ENCODE measurements at places on chromosomes 4 and X.
A peak's percentile ranks its signal among the peaks of the same experiment; 100 is the strongest.

DNA sequence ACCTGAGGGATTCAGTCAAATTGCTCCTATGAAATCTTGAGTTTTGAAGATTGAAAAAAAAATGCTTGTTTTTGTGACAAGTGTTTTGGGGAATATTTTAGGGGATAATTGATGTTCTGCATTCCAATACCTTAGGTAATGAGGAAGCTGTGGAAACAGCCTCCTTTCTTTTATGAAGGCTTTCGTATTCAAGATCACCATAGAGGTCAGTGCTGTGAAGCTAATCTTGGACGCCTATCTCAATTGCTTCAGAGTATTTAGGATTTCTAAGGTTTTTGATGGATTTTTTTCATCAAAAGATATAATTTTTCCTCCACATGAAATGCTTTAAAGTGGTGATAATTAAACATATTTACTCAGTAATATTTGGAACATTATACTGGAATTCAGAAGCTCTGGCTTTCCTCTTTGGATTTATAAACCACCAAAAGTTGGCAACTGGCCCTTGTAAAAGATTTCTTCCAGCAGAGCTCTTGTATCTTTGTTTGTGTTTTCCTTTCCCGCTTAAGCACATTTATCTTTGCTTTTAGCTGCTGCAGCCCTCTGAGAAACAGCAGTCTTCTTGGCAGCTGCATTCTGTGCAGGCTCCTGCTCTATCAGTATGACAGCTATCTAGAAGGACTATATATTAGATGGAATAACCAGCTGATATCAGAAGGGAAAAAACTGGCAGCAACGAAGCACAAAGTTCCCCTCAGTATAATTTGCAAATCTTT is 63.7 kb downstream of the HMGB2 start:
- DNase-seq: peak; percentile 31

GRCh38 chrX:129679901-129680300 is 25.1 kb upstream of the APLN start:
- no peak for DNase-seq

DNA sequence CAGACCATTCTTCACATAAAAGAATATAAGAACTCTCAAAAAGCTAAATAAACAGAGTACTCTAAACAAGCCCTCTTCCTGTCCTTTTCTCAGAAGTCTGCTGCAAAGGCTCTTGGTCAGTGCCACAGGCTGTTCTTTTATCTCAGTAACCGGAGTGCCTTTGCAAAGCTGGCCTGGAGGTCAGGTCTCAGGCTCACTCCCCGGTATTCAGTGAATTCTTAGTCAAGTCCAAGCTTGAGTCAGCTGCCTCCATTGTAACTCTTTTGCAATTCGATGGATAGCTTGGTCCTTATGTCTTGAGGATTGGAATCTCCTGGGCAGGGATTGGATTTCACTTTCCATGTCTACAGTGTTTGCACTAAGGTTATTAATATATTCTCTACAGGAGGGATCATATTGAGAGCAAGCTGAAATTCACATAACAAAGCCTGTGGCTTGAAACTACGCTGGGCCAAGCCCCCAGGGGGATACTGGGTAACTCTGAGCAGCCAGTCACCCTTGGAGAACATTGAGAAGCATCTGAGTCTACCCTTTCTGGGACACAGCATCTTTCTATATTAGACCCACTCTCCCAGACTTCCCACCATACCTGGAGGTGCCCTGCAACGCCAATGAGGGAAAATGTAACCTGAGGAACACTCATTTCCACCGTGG is 10.0 kb upstream of the HS6ST2 start:
- DNase-seq: no peak

GRCh38 chrX:34332334-34332733 is 200.2 kb upstream of the FAM47A start:
- no peak for DNase-seq

- DNase-seq: no peak
Measured at GRCh38 chr4:168646001-168646768, 149.3 kb downstream of the PALLD start.

DNA sequence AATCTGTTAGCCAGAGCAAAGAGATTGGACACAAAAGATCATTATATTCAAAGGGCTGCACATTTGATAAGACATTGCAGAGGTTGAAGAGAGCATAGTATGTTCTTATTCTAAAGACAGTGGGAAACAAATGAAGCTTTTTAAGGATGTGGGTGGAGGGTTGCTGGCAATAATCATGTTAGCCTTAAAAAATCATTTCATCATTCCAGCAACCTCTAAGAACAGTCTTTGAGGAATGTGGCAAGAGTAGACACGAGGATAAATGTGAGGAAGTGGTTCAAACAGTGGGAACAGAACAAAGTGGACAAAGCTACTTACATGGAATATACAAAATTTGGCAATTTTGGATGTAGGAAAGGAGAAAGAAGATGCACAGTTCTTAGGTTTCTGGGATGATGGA is 167.3 kb upstream of the SPRY1 start:
- no peak for DNase-seq

- DNase-seq: no peak
Measured at GRCh38 chr4:102734591-102735385, 26.0 kb downstream of the MANBA start.

DNA sequence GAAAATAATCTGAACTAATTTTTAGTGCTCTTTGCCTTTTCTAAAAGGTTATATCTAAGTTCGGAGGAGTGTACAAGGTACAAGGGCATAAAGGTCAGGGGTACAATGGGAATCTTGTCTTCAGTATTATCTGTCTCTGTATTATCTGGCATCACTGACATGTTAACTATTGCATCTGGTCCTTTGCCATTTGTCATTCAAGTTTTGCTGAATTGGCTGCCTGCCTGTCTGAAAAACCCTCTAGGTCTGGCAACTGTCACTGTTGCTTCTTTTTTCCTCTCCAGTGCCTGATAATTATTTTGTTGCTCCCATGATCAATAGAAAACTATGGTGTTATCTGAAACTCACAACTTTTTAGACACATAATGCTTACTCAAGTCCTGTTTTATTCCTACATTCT is 112.5 kb upstream of the STK26 start:
- no peak for DNase-seq

GRCh38 chr4:34731070-34731469 is 1513.2 kb downstream of the ARAP2 start:
- no peak for DNase-seq

DNA sequence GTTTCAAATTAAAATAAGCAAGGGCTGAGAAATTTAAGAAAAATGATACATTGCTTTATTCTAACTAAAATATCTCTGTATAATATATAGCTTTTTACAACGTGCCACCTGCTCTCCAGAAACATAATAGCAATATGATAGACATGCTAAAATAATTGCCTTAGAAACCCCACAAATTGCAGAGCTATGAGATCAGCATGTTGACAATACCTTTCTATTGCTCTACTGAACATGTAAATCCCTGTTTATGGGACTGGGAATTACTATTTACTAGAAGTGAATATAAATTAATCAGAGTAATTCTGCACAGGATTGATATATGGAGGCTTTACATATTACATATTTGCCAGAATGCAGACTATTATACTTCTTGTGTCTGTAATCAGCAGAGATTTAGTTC is 1831.1 kb upstream of the IGFBP7 start:
- no peak for DNase-seq

- no peak for DNase-seq
Measured at GRCh38 chr4:125325733-125326132, 11.0 kb downstream of the FAT4 start.

- no peak for DNase-seq
Measured at GRCh38 chr4:110492522-110492921, 16.6 kb downstream of the ENPEP start.

DNA sequence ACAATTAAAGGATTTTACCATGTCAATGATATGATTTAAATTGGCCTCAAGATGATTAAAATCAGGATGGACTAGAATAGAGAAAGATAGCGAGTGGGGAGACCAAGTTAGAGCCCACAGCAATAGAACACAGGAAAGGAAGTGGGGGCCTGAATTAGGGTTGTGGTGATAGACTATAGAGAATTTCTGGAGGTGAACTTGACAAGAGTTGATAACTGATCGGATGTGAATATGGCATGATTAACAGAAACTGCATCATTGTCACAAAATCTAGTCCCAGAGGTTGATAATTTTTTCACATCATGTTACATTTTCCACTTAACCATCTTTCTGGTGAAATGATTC is 26.3 kb upstream of the TRPC3 start:
- DNase-seq: no peak

- no peak for DNase-seq
Measured at GRCh38 chr4:47718696-47719095, 119.2 kb downstream of the CORIN start.

- DNase-seq: no peak
Measured at GRCh38 chr4:114296126-114296525, 302.5 kb upstream of the UGT8 start.

GRCh38 chr4:113653871-113654270 is 107.7 kb downstream of the CAMK2D start:
- DNase-seq: no peak

DNA sequence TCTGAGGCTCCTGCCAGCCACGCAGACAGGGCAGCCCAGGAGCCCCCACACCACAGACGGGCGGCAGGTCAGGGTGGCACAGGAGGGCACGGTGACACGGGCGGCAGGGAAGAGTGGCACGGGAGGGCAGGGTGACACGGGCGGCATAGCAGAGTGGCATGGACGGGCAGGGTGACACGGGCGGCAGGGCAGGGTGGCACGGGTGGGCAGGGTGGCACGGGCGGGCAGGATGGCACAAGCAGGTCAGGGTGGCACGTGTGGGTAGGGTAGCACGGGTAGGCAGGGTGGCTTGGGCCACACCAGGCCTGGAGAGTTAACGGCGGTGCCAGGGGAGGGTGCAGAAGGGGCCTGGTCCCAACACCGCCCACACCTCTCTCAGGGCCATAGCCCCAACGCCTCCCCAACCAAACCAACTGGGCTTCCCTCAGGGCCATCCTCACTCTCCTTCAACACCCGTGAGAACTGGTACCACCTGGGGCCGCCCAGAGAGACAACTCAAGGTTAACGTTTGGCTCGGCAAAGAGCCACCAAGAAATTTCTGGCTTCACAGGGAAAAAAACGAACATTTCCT is 3.4 kb downstream of the CTBP1 start:
- no peak for DNase-seq

GRCh38 chrX:98924511-98924910 is 1485.6 kb downstream of the PCDH19 start:
- no peak for DNase-seq

- DNase-seq: no peak
Measured at GRCh38 chr4:114980932-114981708, 132.3 kb downstream of the NDST4 start.

DNA sequence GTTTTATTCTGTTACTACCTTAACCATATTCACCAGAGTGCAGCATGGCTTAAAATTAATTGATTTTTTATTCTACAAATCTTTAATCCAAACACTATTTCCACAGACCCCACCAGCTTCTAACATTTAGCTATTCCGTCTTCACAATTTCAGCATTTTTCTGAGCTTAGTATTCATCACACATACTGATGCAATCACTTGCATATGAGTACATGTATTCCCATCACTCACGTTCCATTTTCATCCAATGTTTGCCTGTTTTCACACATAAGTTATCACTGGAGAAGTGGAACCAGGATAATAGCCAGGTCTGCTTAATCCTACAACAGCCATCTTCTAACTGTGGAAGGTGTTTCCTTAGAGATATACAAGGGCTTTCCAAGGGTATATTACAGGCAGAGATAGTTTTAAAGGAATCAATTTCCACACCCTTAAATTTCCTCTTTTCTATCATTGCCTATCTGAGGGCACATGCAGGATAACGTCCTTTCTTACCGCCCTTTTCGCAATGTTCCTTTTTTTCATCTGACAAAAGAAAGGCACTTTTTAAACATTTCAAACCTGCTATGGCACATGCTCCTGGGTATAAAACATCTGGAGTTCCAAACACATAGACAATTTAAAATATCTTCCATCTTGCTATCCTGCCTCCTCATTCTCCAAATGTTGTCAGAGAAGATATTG is 115.8 kb downstream of the CORIN start:
- no peak for DNase-seq

DNA sequence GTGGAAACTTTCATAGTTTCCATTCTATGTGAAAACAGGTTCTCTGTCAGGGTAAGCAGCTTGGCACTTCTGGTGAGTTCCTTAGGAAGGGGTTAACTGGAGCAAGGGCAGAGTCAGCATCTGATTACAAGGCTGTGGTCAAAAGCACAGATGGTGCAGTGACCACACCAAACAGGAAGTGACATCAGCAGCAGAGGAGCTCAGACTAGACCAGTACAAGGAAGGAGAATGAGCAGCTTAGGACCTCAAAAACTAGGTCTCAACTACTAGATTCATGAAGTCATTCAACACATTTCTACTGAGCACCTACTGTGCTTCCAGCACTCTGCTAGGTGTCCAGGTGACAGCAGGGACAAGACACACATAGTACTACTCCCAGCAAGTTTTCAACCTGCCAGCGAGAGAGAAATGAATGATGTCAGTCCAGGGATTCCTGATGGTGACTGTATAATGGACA is 130.2 kb downstream of the AMELX start:
- no peak for DNase-seq

DNA sequence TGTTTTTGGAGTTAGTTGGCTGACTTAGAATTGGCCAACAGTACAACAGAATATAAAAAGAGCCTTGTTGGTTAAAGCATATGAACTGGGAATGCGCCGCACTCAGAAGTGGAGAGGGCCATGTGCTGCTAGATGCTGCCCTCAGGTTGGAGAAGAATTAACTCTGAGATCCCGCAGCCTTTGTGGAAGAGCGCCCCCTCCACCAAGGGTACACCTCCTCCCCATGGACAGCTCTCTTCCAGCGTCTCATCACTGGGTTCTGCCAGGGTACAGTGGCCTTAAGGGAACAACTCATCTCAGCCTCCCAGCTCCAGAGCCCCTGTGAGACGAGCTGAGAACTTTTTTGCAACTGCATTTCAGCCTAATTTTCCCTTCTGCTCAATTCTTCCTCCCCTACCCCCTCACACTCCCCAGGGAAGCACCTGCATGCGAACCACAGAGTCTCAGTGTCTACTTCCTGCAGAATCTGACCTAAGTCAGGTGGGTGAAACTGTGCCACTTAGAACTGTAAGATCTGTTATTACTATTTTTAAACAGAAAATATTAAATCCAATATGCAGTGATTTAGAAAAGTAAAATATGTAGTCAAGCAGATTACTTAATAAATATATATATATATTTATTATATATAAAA is 380.6 kb downstream of the RAB28 start:
- DNase-seq: no peak

GRCh38 chr4:84691170-84691691 is 108.3 kb downstream of the CDS1 start:
- peak; percentile 52 for DNase-seq

- DNase-seq: no peak
Measured at GRCh38 chr4:39613093-39613656, 25.5 kb downstream of the SMIM14 start.

DNA sequence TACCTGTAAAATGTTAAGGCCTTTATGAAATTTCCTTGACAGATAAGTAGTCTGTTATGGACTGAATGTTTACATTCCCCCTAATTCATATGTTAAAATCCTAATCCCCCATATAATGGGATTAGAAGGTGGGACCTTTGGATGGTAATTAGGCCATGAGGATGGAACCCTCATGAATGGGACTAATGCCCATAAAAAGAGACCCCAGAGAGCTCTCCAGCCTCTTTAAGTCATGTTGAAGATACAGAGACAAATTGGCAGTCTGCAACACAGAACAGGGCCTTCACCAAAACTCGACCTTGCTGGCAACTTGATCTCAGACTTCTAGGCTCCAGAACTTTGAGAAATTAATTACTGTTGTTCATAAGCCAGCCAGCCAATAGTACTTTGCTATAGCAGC is 1344.5 kb upstream of the PCDH7 start:
- DNase-seq: no peak

All from smooth muscle cell of the brain vasculature (primary cell).